ENCODE measurements at places on chromosomes 1 and 21.

GRCh38 chr1:201066986-201067385, 43.5 kb upstream of the KIF21B start:
- no peak for DNase-seq
- no peak overlapping the region for H3K4me3 ChIP-seq
- H3K4me1 ChIP-seq, result peaks cover 5% of the 10 kb centered on the region
- H3K27ac ChIP-seq, result no peak overlapping the region
- H3K36me3 ChIP-seq, result no peaks in the 10 kb centered on the region

DNA sequence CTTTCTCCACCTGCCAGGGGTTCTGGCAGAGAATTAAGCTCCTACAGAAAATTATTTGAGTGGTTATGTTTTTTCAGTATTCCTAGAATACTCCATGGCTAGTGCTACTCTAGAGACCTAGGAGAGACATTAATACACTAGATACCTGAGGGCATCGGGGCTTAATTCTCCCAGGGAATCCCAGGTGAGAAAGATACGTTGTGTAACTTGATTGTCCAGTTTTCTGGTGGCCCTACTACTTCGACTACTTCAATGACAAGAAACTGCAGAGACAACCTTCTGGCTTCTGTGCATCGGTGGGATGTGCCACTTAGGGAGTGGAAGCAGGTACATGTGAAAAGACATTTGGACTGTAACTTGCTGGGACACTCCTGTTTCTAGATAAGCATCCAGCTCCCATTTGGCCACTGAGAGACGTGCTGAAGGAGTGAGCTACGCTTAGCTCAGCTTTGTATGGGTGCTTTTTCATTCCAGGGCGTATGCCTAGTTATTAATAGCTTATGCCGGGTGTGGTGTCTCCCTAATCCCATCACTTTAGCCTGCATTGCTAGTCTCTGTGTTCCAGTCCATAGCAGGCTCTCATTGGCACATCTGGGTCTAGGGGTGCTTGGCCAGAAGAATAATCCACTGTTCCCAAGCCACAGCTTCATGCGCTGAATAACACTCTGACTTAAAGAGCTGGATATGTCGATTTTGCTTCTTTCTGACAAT, 300.7 kb downstream of the SIPA1L2 start:
- H3K4me3 ChIP-seq, result no peak overlapping the region
- H3K27ac ChIP-seq, result no peak overlapping the region
- H3K36me3 ChIP-seq, result no peaks in the 10 kb centered on the region
- no peak for DNase-seq

GRCh38 chr1:20073256-20073655, 3.3 kb downstream of the PLA2G5 start:
- no peaks in the 10 kb centered on the region for H3K27me3 ChIP-seq
- no peaks in the 10 kb centered on the region for H3K4me1 ChIP-seq
- no peak overlapping the region for H3K27ac ChIP-seq
- H3K4me3 ChIP-seq, result no peak overlapping the region
- H3K36me3 ChIP-seq, result no peaks in the 10 kb centered on the region

GRCh38 chr1:212458817-212459216, 26.1 kb downstream of the NENF start:
- no peaks in the 10 kb centered on the region for H3K36me3 ChIP-seq
- H3K27ac ChIP-seq, result no peak overlapping the region
- no peak overlapping the region for H3K4me3 ChIP-seq
- DNase-seq, result no peak
- peaks cover 13% of the 10 kb centered on the region for H3K27me3 ChIP-seq

- peaks cover 11% of the 10 kb centered on the region for H3K27me3 ChIP-seq
- no peak overlapping the region for H3K27ac ChIP-seq
- H3K4me1 ChIP-seq, result peaks cover 6% of the 10 kb centered on the region
- H3K4me3 ChIP-seq, result no peak overlapping the region
Observed at GRCh38 chr1:164725401-164725800, 166.4 kb downstream of the PBX1 start.

DNA sequence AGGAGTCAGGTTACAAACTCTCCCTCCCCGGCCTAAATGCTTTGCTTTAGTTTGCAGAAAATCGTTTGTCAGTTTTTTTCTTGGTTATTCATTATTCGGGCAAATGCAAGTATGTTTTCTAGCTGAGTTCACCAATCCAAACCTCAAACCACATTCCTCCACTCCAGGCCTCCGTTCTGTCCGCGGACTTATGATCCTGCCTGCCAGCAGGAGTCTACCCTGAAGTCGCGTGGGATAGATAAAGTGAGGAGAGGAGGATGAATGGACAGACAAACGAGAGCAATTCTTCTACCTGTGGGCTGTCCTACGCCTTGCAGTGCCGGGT, 1.3 kb downstream of the ADAMTS1 start:
- H3K36me3 ChIP-seq, result peaks cover 20% of the 10 kb centered on the region
- peak overlapping the region; percentile 79 for H3K27ac ChIP-seq
- DNase-seq, result peak; percentile 61

DNA sequence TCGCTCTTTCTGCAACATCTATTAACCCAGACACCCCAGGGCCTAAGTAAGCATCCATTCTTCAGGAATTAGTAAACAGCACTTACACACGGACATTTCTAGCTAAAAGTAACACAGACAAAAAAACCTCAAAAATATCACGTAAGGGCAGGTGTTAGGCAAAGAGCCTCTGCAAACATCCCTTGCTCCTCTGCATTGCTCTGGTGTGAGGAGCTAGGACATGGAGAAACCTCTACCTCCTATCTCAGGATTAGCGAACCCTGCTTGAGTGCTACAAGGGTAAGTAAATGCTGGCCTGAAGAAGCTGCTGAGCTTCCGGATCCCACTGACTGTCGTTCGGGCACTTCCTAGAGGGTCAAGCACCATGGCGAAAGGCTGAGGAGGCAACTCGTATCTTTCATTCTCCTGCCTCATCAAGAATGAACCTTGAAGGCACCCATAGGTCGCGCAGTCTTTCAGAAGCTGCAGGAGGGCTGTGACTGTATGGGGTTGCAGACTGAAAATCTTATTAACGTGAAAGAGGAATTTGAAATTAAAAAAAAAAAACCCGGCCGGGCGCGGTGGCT, 2.1 kb downstream of the PTGER3 start:
- no peak overlapping the region for H3K4me3 ChIP-seq
- H3K4me1 ChIP-seq, result peaks cover 13% of the 10 kb centered on the region
- H3K27ac ChIP-seq, result no peak overlapping the region
- DNase-seq, result no peak
- no peaks in the 10 kb centered on the region for H3K36me3 ChIP-seq

DNA sequence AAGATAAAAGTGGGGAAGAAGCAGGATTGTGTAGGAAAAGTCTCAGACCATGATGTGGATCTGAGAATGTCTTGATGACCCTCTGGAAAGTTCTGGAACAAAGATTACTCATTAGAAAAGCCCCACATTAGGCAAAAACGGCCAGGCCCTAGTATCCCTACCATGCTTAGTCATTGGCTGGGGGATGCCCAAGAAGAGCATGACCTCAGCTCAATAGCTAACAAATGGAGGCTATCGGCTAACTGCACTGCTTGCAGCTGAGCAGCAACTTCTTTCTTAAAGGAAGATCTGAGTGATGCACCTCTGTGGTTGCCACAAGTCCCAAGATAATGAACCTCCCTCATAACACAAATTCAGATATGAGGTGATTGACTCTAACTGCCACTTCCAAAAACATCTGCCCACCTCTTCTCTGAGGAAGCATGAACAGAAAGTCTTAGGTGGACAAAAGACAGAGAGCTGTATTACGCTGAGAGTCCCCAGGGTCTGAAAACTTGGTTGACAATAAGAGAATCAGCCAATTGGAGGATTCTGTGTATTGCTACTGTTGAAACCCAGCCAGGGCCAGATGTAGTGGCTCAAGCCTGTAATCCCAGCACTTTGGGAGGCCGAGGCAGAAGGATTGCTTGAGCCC, 64.6 kb upstream of the AK4 start:
- H3K27ac ChIP-seq, result peak overlapping the region; percentile 25
- H3K4me3 ChIP-seq, result no peak overlapping the region
- H3K27me3 ChIP-seq, result no peaks in the 10 kb centered on the region
- H3K36me3 ChIP-seq, result no peaks in the 10 kb centered on the region

GRCh38 chr1:197312163-197312562, 44.1 kb downstream of the CRB1 start:
- H3K27me3 ChIP-seq, result no peaks in the 10 kb centered on the region
- no peak for DNase-seq
- no peaks in the 10 kb centered on the region for H3K36me3 ChIP-seq
- H3K4me3 ChIP-seq, result no peak overlapping the region
- H3K4me1 ChIP-seq, result peaks cover 1% of the 10 kb centered on the region

DNA sequence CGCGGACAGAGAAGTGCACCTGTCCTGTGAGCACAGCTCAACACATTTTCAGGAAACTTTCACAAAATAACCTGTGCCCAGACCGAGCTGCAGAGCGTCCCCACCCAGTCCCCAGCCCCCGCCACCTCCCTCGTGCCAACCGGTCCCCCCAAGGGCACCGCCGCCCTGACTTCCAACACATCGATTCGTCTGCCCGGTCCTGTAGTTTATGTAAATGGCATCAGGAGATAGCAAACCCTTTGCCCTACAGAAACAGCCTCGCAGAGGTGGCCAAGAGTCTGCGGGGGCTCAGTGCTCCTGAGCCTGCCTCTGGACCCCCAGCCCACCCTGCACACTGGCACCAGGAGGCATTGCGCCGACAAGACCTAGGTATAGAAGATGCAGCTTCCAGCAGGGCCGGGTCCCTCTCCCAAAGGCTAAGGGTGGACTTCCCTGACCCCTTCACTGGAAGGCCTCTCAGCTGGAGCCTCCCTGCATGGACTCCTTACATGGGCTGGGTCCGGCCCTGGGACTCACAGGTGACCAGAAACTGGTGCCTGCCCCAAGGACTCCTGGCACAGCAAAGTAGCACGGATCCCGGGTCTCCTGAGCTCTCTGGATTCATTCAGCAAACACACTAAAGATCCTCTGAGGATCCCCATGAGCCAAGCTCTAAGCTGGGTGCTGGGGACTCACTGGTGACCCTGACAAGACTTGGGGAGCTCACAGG, 6.6 kb upstream of the PLEKHG5 start:
- peak overlapping the region; percentile 82 for H3K4me3 ChIP-seq
- H3K4me1 ChIP-seq, result peaks cover 30% of the 10 kb centered on the region
- no peaks in the 10 kb centered on the region for H3K27me3 ChIP-seq
- no peak overlapping the region for H3K27ac ChIP-seq
- DNase-seq, result no peak
- no peaks in the 10 kb centered on the region for H3K36me3 ChIP-seq

- H3K4me3 ChIP-seq, result no peak overlapping the region
- peak; percentile 36 for DNase-seq
- H3K36me3 ChIP-seq, result no peaks in the 10 kb centered on the region
Observed at GRCh38 chr1:1996207-1996651, 7.4 kb downstream of the CFAP74 start.

DNA sequence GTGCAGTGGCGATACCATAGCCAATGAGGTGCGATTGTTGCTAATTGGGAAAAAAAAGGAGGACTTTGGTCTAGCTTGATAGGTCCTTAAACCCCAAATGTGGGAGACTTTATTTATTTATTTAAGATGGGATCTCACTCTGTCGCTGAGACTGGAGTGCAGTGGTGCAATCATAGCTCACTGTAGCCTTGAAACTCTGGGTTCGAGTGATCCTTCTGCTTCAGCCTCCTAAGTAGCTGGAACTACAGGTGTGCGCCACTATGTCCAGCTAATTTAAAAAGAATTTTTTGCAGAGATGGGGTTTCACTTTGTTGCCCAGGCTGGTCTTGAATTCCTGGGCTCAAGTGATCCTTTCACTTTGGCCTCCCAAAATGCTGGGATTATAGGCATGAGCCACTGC, 24.0 kb upstream of the SRSF10 start:
- H3K4me1 ChIP-seq, result peaks cover 8% of the 10 kb centered on the region
- no peaks in the 10 kb centered on the region for H3K36me3 ChIP-seq
- DNase-seq, result no peak
- H3K4me3 ChIP-seq, result no peak overlapping the region
- no peak overlapping the region for H3K27ac ChIP-seq
- H3K27me3 ChIP-seq, result peaks cover 12% of the 10 kb centered on the region

- no peaks in the 10 kb centered on the region for H3K27me3 ChIP-seq
- DNase-seq, result peak; percentile 33
- H3K4me3 ChIP-seq, result no peak overlapping the region
Observed at GRCh38 chr1:79042117-79042516, 35.6 kb upstream of the ADGRL4 start.

- peaks cover 51% of the 10 kb centered on the region for H3K36me3 ChIP-seq
- peak; percentile 74 for DNase-seq
Observed at GRCh38 chr1:1318131-1318652, 6.3 kb downstream of the INTS11 start.

- peaks cover 97% of the 10 kb centered on the region for H3K36me3 ChIP-seq
- no peak overlapping the region for H3K4me3 ChIP-seq
- H3K27ac ChIP-seq, result no peak overlapping the region
- no peak for DNase-seq
- H3K4me1 ChIP-seq, result peaks cover 30% of the 10 kb centered on the region
- no peaks in the 10 kb centered on the region for H3K27me3 ChIP-seq
Observed at GRCh38 chr21:45997495-45998275, 16.1 kb downstream of the COL6A1 start.

DNA sequence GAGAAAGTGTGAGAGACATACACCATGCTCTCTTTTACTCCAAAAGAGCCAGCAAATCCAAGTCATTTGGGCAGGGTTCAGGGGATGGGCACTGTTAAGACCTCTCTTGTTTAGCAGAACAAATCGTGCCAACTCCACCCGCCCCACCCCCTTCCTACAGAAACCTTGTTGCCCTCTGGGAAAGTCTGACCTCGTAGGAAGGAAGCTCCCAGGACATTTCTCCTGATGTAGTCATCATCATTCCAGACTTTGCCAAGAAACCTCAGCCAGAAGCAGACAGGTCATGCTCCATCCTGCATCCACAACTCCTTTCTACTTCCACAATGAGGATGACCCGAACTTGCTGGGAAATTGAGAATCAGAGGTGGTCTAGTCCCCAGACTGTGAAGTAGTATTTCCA, 57.7 kb downstream of the UBE2T start:
- DNase-seq, result peak; percentile 77
- H3K27me3 ChIP-seq, result no peaks in the 10 kb centered on the region
- peak overlapping the region; percentile 59 for H3K27ac ChIP-seq
- no peak overlapping the region for H3K4me3 ChIP-seq
